Effector memory CD4-positive, alpha-beta T cell (primary cell): ENCODE measurements at places on chromosomes 4 and X.
A peak's percentile ranks its signal among the peaks of the same experiment; 100 is the strongest.

GRCh38 chrX:21839334-21840192 is at the start of gene MBTPS2:
MBTPS2 (plus strand) TSS chrX:21839617; CDS start chrX:21839735, 118 bp downstream.
- DNase-seq: peak; percentile 64

- DNase-seq: no peak
Measured at GRCh38 chr4:113407409-113407808, 354.1 kb downstream of the CAMK2D start.

DNA sequence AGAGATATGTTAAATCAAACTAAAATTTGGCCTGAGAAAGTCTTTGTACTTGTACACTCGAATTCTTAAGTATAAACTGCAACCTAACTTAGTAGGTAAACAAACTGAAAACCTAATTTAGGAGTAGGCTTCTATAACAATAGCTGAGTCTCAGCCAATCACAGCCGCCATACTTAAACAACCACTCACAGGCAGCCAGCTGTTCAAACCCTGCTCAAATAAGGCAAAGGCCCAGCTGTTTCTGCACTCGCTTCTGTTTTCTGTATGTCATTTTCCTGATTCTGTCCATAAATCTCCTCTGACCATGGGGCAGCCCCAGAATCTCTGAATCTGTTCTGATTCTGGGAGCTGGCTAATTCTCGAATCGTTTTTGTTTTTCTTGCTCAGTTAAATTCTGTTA is 7.8 kb upstream of the PLS3 start:
- no peak for DNase-seq

GRCh38 chr4:7037425-7037824 is 5.7 kb upstream of the TADA2B start:
- no peak for DNase-seq

- no peak for DNase-seq
Measured at GRCh38 chrX:66021401-66021764, 18.5 kb downstream of the VSIG4 start.

DNA sequence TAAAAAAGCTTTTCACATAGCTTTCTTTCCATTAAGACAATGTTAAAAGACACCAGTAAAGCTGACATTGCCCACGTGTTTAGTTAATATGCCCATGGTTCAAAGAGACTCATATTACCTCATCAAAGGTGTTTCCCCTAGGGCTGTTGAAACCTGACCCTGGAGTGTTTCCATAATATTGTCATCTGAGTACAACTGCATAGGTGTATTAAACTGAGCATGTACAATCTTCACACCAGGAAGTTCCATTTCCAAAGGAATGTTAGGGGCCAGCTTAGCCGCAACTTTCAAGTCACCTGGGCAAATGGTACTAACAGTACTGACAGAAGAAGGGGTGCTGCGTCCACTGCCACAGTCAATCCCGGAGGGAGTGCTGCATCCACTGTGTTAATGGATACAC is 27.1 kb downstream of the PDLIM3 start:
- DNase-seq: no peak

DNA sequence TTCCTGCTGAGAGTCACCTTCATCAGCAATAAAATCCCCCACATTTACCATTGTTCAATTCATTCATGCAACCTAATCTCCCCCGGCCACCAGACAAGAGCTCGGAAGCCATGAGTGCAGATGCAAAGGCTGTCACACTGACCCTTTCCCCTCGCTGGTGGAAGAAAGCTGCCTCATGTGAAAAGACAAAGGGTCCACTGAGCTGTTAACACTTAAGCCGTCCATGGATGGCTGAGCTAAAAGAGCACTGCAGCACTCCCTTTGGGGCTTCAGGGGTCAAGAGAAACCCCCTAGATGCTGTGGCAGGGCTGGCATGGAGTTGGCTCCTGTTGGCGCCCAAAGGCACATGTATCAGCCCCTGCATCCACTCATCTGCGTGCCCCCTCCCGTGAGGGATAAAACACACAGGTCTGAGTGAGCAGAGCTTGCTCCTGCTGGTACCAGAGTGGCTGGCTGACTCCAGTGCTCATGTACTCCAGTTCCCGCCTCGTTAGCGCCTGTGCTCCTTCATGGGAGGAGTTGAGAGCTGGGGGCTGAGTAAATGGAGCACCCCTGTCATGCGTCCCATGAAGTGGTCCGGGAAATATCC is 216.5 kb downstream of the PDHA2 start:
- DNase-seq: no peak

DNA sequence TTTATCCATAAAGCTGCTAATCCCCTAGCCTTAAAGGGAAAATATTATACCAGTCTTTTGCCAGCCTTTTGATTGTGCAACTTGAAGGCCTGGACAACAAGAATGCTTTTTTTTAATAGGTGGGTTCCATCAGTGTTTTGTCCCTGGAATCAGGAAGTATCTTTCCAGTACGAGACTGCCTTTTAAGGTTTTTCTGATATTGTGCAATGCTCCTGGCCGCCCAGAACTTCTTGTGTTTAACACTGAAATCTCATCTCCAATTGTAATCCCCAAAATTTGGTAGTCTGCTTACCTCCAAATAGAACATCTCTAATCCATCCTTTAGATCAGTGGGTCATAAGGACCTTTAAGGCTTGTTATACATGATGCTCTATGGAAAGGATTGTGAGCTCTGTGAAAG is 256.7 kb downstream of the NAF1 start:
- no peak for DNase-seq

DNA sequence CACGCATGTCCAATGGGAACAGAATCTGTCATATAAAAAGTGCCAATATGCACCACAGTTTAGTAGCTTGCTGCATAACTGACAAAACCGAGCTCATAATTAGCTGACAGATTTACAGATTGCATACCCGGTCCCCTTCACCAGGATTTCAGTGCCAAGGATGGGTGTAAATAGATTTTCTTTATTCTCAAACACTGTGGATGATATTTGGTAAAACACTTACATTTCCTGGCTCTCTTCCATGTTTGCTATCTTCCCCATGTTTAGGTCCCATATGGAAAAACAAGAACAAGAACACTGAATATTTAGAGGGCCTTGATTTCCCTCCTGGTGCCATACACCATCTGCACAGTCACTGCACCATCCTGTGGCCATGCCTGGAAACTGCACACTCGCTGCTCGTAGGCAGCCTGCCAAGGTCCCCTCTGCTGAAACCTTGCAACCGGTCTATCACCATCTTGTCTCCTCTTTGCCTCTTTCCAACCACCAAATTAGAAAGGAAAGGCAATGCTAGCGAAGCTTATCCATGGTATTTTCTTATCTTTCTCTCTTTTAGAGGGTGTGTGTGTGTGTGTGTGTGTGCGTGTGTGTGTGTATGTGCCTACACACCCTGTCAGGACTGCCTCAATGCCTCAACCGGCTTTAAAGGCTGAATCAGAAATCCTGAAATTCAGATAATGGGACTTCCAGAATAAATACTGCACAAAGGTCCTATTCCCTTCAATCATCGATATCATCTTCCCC is 124.2 kb upstream of the MBNL3 start:
- DNase-seq: peak; percentile 2

DNA sequence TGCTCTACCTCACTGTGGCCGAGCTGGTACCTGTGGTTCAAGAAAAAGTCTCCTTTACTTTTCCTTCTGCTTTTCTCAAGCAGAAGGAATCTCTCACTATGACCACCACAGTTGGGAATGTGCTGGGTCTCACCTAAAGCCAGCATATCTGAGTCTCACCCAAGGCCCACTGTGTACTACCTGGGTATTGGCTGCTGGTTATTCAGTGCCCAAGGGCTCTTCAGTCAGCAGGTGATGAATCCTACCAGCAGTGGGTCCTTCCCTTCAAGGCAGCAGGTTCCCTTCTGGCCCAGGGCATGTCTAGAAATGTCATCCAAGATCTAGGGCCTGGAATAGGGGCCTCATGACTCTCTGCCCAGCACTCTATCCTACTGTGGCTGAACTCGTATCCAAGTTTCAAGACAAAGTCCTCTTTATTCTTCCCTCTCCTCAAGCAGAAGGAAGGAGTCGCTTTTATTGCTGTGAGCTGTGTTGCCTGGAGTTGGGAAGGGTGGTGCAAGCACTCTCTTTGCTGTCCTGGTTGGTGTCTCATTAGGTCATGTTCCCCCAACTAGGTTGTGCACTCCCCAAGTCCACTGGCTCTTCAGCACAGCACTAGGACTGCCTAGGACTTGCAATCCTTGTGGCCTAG is 6.1 kb downstream of the CXCL10 start:
- DNase-seq: no peak

DNA sequence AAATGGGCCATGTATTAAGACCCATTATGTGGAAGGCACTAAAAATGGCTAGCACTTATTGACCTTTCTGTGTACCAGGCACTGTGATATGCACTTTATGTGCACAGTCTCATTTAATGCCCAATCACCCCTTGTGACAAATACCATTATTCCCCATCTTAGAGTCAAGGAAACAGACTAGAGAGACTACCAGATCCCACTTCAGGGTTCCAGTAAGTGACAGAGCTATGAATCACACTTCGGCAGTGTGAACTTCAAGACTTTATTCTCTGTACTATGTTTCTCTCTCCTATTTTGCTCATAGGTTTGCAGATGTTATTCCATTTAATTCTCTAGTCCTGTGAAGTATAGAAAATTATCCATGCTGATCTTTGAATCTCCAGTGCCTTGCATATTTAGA is 107.0 kb downstream of the NFKB1 start:
- DNase-seq: no peak
